Right ventricle myocardium superior (tissue), 1 donor: ENCODE measurements at places on chromosomes 11 and 22.

DNA sequence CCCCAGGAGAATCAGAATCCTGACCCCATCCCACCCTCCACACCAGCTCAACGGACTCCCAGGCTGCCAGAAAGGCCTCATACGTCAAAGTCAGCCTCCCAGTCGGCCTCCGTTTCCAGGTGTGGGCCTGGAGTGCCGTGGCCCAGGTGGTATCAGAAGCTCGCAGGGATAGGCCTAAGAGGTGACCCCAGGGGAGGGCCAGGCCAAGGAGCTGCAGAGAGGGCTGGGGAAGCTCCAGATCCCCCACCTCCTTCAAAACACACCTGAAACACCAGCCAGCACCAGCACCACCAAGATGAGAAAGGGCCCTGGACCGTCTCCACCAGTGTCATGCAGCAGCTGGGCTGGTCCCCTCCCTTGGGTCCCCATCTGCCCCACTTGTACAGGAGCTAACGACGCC, 20.3 kb downstream of the ASCL2 start:
- DNase-seq: no peak

- DNase-seq: no peak
These were observed 3.3 kb downstream of the TMEM132A start for GRCh38 chr11:60927600-60927999.

DNA sequence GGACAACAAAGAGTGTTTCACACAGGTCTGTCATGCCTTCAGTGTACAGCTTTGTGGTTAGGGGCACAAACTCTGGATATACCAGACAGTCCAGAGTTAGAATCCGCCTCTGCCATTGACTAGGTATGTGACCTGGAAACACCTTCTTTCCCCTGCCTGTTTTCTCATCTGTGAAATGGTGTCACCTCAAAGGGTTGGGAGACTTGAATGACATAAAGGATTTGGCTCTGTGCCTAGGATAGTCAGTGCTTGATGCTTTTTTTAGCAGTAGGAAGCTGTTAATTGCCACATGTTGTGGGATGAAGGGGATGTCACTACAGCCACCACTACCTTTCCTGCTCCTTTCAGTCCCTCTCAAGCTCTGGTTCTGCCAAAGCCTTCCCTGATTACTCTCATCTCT, 17.4 kb upstream of the LRRC55 start:
- DNase-seq: no peak

DNA sequence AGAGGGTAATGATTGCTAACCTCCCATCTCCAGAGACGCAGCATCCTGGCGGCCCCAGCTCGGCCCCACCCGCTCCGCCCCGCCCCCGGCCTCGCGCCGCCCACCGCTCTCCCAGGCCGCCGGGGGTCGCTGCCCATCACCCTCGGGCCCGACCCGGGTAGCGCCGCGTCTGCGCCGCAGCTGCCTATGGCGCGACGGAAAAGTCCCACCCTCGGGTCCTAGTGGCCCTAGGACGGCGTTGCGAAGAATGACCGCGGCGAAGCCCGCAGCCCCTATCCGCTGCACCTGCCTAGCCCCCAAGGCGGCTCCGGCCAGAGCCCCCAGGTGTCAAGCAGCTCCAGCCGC, 457 bp downstream of the CPSF7 start:
- peak; percentile 76 for DNase-seq

GRCh38 chr22:20430720-20431510, 6.7 kb downstream of the SCARF2 start:
- peak; percentile 69 for DNase-seq

DNA sequence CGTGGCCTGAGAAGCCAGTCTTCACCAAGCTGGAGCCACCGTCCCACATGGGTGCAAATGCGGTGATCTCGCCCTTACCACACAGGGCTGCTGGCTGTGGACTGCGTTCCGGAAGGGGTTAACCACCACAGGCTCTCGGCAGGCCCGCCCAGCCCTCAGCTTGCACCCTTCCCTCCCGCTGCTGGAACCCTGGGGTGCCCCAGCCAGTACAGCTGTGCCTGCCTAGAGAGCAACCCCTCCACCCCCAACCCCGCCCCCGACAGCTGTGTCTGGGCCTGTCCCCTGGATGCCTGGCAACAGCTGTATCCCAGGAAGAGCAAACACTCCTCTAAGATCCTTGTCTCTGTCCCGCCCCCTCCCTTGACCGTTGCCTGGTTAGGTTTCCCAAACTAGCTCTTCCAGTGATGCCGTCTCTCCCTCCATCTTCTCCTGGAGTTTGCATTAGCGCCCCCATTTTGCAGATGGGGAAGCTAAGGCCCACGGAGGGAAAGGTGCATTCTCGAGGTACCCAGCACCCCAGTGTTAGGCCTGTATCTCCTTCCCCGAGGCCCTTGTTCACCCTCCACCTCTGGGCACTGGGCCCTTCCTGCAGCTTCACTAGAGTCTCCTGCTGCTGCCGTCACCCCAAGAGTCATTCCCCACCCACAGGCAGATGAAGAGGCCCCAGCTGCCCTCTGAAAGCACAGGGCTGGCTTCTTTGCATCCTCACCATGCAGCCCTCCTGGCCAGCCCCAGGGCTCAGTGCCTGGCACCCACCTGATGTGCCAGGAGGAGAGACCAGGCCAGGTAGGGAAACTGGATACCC, 12.6 kb upstream of the COX8A start:
- no peak for DNase-seq

DNA sequence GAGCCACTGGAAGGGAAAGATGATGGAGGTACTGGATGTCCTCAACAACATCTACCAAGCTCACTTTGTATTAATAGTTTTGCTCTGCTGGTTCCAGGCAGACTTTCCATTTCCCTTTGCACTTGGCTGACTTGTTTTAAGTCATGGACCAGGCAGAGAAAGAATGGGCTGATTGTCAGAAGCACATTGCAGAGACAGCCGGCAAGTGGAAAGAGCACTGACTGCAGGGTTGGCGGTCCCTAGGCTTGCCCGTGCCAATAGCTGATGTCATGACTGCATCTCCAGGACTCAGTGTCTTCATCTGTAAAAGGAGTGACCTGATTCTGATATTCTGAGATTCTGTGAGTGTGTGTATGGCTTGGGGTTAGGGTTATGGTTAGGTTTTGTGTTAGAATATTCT, 20.9 kb upstream of the NNMT start:
- peak; percentile 72 for DNase-seq
